ENCODE measurements at places on chromosomes 1 and 21.

DNA sequence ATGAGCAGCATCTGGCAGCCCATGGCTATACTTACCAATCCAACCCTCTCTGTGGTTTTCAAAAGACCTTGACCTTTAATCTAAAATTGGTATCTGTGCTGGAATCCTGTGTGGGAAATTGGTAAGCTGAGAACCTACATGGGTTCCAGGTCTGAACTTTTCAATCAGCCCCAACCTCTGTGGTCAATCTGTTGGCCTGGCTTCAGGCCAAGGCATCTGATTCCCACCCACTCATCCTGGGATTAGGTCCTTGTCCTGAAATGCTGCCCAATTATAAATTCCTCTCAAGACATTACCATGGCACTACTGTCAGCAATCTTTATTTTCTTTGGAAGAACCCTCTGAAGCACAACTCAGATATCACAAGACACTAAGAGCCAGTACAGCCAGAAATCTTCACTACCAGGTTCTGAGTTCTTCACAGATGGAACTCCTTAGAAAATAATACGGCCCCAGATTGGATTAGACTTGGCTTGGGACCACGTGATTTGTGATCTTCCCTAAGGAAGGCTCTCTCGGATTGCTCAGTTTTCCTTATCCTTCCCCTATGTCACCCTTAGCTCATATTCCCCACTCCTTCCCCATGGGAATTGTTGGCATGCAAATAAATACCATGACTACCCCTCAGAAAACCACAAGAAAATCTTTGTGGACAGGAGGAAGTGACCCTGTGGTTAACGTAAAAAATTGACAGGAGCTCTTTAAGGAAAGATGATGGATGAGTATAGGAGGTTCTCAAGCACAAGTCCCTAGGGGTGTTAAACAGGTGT lies 207.9 kb upstream of the ST6GALNAC5 start:
- H3K36me3 ChIP-seq = no peaks in the 10 kb centered on the region
- H3K4me3 ChIP-seq = no peak overlapping the region
- no peaks in the 10 kb centered on the region for H3K27me3 ChIP-seq
- no peak for DNase-seq

DNA sequence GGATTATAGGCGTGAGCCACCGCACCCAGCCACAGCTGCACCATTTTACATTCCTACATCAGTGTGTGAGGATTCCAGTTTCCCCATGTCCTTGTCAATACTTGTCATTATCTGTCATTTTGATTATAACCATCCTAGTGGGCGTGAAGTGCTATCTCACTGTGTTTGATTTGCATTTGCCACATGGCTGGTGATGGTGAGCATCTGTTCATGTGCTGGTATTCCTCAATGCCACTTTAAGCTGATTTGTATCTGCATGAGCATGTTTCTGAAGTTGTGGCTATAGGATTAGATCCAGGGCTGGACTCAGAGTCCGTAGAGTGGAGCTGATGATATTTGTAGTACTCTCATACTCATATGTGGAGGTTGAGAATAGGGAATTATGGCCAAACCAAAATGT lies 36.6 kb downstream of the SRRM1 start:
- H3K4me1 ChIP-seq = peaks cover 12% of the 10 kb centered on the region
- H3K4me3 ChIP-seq = no peak overlapping the region

GRCh38 chr1:29385966-29386365 lies 149.6 kb downstream of the PTPRU start:
- H3K36me3 ChIP-seq = no peaks in the 10 kb centered on the region
- H3K4me3 ChIP-seq = no peak overlapping the region
- no peak overlapping the region for H3K27ac ChIP-seq
- peaks cover 10% of the 10 kb centered on the region for H3K4me1 ChIP-seq
- H3K27me3 ChIP-seq = peaks cover 76% of the 10 kb centered on the region

- DNase-seq = no peak
- no peak overlapping the region for H3K4me3 ChIP-seq
These were observed 4.8 kb upstream of the RGS16 start for GRCh38 chr1:182608845-182609610.

DNA sequence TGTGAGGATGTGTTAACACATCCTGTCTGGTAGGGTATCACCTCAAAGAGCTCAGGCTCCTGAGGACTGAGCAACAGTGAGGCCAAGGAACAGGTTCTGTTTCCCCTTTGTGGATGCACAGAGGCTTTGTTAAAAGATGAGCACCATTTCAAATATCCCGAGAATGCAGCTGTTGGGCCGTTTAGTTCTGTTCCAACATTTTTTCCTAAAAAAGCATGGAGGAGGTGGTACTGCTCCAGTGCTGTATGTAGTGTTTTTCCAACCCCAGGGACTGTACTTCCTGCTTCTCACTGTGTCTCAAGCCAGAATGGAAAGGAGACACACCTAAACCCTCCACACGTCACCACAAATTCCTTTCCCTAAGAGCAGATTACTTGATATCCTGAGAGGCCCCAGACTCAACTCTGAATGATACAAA lies 53.8 kb upstream of the BCL10 start:
- H3K27ac ChIP-seq = peak overlapping the region; percentile 90
- peaks cover 87% of the 10 kb centered on the region for H3K4me1 ChIP-seq
- peaks cover 47% of the 10 kb centered on the region for H3K36me3 ChIP-seq
- peak; percentile 54 for DNase-seq
- H3K4me3 ChIP-seq = peak overlapping the region; percentile 17
- H3K27me3 ChIP-seq = no peaks in the 10 kb centered on the region

DNA sequence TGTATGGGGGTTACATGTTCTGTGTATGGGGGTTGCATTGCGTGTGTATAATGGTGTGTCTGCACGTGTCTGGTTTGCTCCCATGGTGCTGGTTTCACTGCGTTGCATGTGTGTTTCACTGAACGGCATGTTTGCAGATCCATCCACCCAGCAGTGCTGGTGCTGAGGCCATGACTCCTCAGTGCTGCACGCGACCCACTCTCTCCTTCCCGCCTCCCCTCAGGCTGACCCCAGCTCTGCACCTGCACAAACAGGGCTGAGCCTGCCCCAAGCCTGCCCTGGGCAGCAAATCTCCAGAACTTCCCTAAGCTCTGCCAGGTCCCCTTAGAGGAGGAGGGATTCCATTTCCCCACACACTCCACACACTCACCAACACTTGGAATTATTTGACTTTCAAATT lies 18.7 kb downstream of the ACTRT2 start:
- H3K4me3 ChIP-seq = no peak overlapping the region
- no peaks in the 10 kb centered on the region for H3K36me3 ChIP-seq
- no peak for DNase-seq
- H3K27ac ChIP-seq = no peak overlapping the region

- no peaks in the 10 kb centered on the region for H3K27me3 ChIP-seq
- H3K4me1 ChIP-seq = no peaks in the 10 kb centered on the region
- no peak overlapping the region for H3K4me3 ChIP-seq
- H3K36me3 ChIP-seq = no peaks in the 10 kb centered on the region
These were observed 48.2 kb upstream of the TENT5B start for GRCh38 chr1:27060891-27061290.

GRCh38 chr1:94666797-94667196 lies 125.2 kb upstream of the F3 start:
- H3K27me3 ChIP-seq = no peaks in the 10 kb centered on the region
- no peak overlapping the region for H3K27ac ChIP-seq
- peaks cover 5% of the 10 kb centered on the region for H3K36me3 ChIP-seq
- H3K4me1 ChIP-seq = peaks cover 24% of the 10 kb centered on the region
- DNase-seq = no peak

- H3K4me1 ChIP-seq = peaks cover 8% of the 10 kb centered on the region
- no peak overlapping the region for H3K4me3 ChIP-seq
- H3K27ac ChIP-seq = no peak overlapping the region
- DNase-seq = no peak
- H3K36me3 ChIP-seq = no peaks in the 10 kb centered on the region
These were observed 144.3 kb downstream of the NTPCR start for GRCh38 chr1:233094691-233095090.

GRCh38 chr1:46184920-46185658 lies 8.8 kb upstream of the P3R3URF start:
- H3K27me3 ChIP-seq = no peaks in the 10 kb centered on the region
- peaks cover 50% of the 10 kb centered on the region for H3K36me3 ChIP-seq
- H3K27ac ChIP-seq = peak overlapping the region; percentile 83
- H3K4me1 ChIP-seq = peaks cover 31% of the 10 kb centered on the region
- no peak for DNase-seq

DNA sequence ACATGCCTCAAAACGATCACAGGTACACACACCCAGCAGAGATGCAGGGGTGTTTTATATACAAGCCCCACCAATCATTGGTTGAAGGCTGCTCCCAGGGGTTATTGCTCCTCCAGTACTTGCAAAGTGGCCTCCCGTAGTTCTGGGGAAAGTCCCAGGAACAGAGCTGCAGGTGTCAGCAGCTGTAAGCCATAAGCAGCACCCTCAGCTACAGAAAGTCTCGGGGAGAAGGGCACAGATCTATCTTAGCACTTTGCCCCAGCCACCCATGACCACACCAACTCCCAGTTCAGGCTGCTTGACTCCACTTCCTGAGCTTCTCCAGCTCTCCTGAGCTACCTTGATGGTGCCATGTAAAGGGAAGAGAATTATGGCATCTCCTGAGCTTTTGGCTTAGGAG lies 222.7 kb upstream of the GJB5 start:
- no peak overlapping the region for H3K27ac ChIP-seq
- H3K27me3 ChIP-seq = peaks cover 18% of the 10 kb centered on the region
- no peak overlapping the region for H3K4me3 ChIP-seq
- H3K36me3 ChIP-seq = peaks cover 4% of the 10 kb centered on the region

DNA sequence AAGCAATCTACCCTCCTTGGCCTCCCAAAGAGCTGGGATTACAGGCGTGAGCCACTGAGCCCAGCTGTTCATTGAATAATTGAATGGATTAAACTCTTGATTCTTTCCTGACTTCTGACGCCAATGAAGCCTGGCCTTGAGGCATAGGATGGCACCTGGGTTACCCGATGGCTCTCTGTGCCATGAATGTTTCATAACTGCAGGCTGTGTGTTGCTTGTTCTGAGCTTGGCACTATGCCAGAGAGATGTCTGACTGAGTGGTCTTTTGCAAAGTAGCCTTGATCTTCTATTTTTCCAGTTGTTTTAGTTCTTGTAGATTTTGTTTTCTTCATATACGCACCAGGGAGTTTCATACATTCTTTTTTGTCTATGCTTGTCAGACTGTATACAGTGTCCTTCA lies 38.5 kb upstream of the AK4 start:
- H3K27me3 ChIP-seq = no peaks in the 10 kb centered on the region
- peaks cover 37% of the 10 kb centered on the region for H3K4me1 ChIP-seq
- peaks cover 5% of the 10 kb centered on the region for H3K36me3 ChIP-seq
- H3K4me3 ChIP-seq = no peak overlapping the region
- no peak for DNase-seq

DNA sequence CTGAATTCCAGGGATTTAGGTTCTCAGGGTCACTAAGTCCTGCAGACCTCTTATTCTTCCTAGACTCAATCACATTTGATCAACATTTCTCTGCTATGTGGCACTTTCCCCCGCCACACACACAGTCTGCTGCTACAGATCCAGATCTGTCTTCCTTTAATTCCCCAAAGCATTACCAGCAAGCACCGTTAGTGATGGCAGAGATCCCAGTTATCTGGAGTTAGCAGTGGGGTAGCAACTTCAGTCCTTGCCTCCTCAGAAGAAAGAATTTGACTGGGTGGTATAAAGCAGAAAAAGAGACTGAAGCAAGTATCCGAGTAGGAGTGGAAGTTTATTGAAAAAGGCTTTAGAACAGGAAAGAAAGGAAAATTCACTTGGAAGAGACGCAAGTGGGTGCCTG lies 100.4 kb upstream of the ETV3 start:
- no peak overlapping the region for H3K4me3 ChIP-seq
- no peak for DNase-seq
- H3K36me3 ChIP-seq = no peaks in the 10 kb centered on the region
- H3K27ac ChIP-seq = peak overlapping the region; percentile 94

DNA sequence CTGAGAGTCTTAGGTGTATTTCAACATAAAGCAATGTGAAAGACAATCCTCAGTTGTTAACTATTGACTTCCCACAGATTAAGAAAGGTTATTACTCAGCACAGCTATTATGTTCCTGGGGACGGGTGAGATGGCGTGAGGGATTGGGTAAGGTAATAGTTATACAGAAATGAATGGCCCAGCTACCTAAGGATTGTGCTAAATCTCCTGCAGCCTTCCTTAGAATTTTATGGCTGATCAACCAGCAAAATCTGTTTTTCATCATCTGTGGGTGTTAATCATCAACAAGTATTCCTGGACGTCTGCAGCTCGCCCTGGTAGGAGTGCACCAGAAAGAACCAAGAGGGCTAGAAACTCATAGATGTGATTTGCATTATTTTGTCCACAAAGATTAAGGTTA lies 146.0 kb upstream of the IVNS1ABP start:
- H3K4me1 ChIP-seq = no peaks in the 10 kb centered on the region
- H3K4me3 ChIP-seq = no peak overlapping the region
- H3K27ac ChIP-seq = no peak overlapping the region
- H3K27me3 ChIP-seq = no peaks in the 10 kb centered on the region

DNA sequence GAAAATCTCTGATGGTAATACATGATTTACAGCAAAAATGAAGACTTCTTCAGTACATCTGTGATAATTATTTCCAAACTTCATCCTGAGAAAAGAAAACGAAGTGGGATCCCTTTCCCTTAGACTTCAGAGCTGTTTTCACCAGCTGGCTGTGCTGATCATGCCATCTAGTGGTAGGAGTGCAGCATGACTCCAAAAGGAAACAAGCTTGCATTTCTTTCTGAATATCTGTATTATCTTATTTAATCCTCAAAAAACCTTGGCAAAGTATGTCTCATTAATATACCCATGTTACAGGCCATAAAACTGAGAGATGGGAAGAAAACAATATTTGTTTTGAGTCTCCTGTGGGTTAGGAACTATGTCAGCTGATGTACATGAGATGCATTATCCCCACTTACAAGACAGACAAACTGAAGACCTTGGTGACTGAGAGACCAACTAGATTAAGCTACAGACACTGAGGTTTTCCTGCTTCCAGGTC lies 9.8 kb upstream of the GJA8 start:
- peaks cover 24% of the 10 kb centered on the region for H3K4me1 ChIP-seq
- no peak overlapping the region for H3K4me3 ChIP-seq
- no peak overlapping the region for H3K27ac ChIP-seq
- H3K27me3 ChIP-seq = no peaks in the 10 kb centered on the region
- no peaks in the 10 kb centered on the region for H3K36me3 ChIP-seq

DNA sequence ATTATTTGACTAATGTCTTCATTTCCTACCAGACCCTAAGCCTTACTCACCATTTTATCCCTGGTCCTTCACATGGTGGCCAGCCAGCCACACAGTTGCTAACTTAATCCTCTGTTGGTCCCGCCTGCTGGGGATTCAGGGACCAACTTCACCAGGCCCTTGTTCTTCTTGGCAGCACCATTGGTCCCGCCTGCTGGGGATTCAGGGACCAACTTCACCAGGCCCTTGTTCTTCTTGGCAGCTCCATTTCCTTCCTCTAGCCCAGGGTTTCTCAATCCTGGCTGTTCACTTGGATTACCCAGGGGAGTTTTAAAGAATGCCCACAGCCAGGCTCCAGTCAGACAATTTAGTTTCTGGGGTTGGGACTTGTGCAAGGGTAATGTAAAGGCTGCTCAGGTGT lies 233.1 kb upstream of the CSF3R start:
- no peak for DNase-seq
- no peaks in the 10 kb centered on the region for H3K4me1 ChIP-seq
- no peak overlapping the region for H3K4me3 ChIP-seq
- H3K27me3 ChIP-seq = no peaks in the 10 kb centered on the region
- no peak overlapping the region for H3K27ac ChIP-seq
- no peaks in the 10 kb centered on the region for H3K36me3 ChIP-seq

- H3K36me3 ChIP-seq = peaks cover 16% of the 10 kb centered on the region
- H3K4me1 ChIP-seq = peaks cover 8% of the 10 kb centered on the region
- H3K4me3 ChIP-seq = no peak overlapping the region
- no peaks in the 10 kb centered on the region for H3K27me3 ChIP-seq
These were observed 4.1 kb downstream of the DIPK1A start for GRCh38 chr1:92957030-92957734.

- no peak for DNase-seq
- H3K4me3 ChIP-seq = no peak overlapping the region
- H3K4me1 ChIP-seq = no peaks in the 10 kb centered on the region
- no peak overlapping the region for H3K27ac ChIP-seq
- H3K36me3 ChIP-seq = no peaks in the 10 kb centered on the region
- peaks cover 55% of the 10 kb centered on the region for H3K27me3 ChIP-seq
These were observed 186.9 kb downstream of the RRAGC start for GRCh38 chr1:38672692-38673091.

Measured in Calu3 (cell line).